ENCODE measurements at places on chromosomes 11 and 22.

GRCh38 chr11:10855295-10855694, 2.6 kb downstream of the ZBED5 start:
- DNase-seq = no peak

GRCh38 chr11:1810761-1811160, 24.0 kb upstream of the SYT8 start:
- no peak for DNase-seq

GRCh38 chr11:116976941-116977570, 121.2 kb downstream of the SIK3 start:
- no peak for DNase-seq

DNA sequence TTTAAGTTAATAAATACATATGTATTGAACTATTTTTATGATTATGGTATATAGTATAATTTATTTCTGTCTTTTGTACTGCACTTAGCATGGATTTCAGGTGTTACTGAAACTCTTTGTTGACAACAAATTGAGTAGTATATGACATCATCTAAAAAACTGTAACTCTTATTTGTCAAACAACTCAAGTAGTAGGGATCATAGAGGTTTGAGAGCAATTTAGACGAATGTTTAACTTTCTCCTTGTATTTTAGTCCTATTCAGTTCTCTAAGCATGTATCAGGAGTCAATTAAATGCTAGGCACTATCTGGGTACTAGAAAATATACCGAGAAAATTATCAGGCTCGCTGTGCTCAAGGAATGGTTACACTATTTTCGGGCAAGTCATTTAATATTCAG, 595.2 kb downstream of the METTL15 start:
- no peak for DNase-seq

All from GM18507 (cell line).